Ammon's horn (tissue), 1 donor: ENCODE measurements at places on chromosomes 12 and 14.

- peak; percentile 10 for DNase-seq
Measured at GRCh38 chr12:67910360-67911274, 78.6 kb upstream of the IFNG-AS1 start.

- DNase-seq = peak; percentile 45
Measured at GRCh38 chr12:85866986-85867776, 6.9 kb upstream of the NTS start.

DNA sequence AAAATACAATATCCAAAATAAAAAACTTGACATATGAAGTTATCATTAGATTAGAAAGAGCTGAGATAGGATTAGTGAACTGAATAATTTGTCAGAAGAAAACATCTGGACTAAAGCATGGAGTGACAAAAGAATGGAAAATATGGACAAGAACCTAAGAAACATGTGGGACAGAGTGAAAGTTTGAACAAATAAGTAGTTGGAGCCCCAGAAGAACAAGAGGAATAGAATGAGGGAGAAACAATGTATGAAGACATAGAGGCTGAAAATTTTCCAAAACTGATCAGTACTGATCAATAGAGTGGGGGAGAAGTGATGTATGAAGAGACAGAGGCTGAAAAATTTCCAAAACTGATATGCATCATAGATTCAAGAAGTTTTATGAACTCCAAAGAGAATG, 170.6 kb upstream of the CRY1 start:
- no peak for DNase-seq

DNA sequence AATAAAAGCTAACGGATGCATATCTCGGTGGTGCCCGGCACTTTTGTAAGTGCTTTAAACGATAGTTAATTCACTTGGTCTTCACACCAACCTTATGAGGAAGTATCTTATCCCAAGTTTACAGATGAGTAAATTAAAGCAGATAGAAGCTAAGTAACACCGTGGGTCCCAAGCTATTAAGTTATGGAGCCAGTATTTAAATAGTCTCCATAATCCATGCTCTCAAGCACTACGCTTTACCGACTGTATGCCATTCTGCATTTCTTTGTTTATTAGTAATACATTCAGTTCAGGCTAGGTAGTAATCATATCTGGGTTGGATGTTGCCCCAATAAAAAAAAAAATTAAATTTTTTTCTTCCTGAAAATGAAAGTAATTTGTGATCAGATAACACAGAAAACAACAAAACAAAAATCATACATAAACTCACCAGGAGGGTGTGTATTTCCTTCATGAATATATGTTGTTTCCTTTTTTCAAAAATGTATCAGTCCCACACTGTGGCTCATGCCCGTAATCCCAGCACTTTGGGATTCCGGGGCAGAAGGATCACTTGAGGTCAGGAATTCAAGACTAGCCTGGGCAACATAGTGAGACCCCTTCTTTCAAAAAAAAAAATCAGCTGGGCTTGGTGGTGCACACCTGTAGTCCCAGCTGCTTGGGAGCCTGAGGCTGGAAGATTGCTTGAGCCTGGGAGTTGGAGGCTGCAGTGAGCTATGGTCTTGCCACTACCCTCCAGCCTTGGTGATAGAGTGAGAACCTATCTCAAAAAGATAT, 1.4 kb upstream of the M6PR start:
- no peak for DNase-seq
